ENCODE measurements at places on chromosomes 11 and 22. TPM values are rescaled to one million over a fixed set of nuclear protein-coding genes. Genes with fewer than 3 reads are reported as not detected.

- no peak for DNase-seq
Measured at GRCh38 chr22:26621663-26622062, at the start of gene CRYBA4. TSS of gene CRYBA4 (plus strand) at chr22:26621963. CDS start at chr22:26622597, 634 bp downstream.

DNA sequence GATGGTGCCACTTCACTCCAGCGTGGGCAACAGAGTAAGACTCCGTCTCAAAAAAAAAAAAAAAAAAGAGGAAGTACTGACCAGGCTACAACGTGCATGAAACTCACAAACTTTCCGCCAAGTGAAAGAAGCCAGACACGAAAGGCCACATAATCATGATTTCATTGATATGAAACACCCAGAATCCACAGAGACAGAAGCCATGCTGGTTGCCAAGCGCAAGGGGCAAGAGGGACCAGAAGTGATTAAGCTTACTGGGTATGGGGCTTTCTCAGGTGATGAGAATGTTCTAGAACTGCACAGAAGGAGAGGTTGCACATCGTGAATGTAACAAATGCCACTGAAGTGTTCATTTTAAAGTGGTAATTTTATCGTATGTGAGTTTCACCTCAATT lies 60.9 kb downstream of the CELSR1 start:
- DNase-seq, result no peak

MGAT3 gene
- total RNA-seq, result 2.5 TPM

ABCC8 gene
- 2.5 TPM for total RNA-seq

CHRM1 gene
- total RNA-seq, result not detected
